Activated naive CD4-positive, alpha-beta T cell treated with anti-CD3 and anti-CD28 coated beads, Interleukin-2, amount 50 U/mL, for 16 hours (primary cell): ENCODE measurements at places on chromosomes 3 and 15.

DNA sequence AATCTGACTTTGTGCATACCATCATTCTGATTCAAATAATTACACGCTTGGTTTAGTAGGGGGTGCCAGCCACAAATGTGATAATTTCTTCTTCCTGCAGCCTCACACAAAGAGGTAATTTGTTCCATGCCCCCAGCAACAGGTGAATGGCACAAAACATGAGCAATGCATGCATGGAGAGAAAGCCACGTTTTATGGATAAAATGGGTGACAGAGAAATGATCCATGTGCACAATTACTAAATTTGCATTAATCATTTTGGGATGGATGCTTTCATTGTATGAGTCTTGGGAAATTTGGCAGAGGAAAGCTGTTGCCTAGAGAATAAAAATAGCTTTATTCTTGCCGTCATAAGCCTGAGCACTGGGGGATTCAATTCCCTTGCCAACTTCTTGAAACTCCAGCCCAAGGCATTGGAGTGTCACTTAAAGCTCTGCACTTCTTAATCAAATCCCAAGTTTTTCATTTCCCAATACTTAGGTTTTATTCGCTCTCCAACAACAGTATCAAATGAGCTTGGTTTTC lies 411.6 kb downstream of the GBE1 start:
- DNase-seq: no peak

DNA sequence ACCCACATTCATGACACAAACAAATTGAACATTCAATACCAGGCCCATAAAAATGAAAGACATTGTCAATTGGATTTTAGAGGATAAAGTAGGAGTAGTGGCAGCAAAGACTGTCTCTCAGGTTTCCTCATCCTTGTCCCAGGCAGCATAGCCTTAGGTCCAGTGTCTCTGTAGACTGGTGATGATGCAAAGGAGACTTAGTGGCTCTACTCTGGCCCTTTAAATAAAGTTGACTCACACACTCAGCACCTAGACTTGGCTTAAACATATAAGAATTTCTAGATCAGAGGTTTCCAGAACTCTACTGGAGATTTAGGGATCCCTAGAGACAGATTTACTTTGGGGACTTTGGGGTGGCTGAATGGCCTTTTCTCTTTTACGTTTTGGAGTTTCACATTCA lies 166.6 kb downstream of the NR1D2 start:
- no peak for DNase-seq

DNA sequence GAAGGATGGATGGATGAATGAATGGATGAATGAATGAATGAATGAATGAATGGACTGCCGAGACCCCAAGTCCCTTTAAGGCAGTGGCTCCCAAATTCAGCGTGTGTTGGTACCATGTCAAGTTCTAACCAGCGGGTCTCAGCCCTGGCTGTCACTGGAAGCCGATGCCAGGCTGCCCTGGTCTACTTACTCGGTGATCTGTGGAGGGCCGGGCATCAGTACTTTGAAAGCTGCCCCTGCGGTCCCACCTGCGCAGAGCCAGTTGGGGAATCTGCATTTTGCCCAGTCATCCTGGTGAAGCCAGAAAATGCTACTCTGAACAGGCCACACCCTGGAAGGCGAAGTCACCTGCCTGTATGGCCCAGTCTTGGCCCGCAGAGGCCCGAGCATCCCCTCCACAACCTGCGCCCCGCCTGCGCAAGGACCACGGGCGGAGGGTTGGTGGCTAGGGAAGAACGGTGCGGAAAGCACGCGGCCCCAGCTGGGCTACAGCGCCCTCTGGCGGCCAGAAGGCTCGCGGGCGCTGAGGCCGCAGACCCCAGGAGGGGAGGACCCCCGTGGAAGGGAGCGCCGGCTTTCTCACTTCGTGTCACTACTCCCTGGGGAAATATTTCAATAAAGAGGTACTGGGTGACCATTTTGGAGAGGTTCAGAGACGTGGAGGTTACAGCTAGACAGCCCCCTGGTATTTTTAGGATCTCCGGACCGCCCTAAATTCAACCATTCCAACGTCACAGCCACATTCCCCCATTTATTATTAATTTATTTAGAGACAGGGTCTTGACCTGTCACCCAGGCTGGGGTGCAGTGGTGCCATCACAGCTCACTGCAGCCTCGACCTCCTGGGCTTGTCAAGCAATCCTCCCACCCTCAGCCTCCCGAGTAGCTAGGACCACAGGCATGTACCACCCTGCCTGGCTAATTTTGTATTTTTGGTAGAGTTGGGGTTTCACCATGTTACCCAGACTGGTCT lies 34.9 kb downstream of the PRKCD start:
- DNase-seq: peak; percentile 60

DNA sequence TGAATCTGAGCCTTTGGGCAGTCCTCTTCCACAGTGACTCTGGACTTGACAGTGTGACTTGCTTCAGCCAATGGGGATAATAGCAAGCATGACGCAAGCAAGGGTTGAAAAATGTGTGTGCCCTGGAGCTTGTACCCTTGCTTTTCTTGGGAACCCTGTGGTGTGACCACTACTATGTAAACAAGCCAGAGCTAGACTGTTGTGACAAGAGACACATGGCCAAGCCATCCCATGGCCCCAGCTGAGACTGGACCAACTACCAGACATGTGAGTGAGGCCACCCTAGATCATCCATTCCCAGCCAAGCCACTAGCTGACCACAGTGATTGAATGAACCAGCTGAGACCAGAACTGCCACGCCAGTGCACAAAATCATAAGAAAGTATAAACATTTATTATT lies 11.8 kb downstream of the MYO1E start:
- DNase-seq: no peak
